ENCODE measurements at places on chromosomes 2 and 18.

DNA sequence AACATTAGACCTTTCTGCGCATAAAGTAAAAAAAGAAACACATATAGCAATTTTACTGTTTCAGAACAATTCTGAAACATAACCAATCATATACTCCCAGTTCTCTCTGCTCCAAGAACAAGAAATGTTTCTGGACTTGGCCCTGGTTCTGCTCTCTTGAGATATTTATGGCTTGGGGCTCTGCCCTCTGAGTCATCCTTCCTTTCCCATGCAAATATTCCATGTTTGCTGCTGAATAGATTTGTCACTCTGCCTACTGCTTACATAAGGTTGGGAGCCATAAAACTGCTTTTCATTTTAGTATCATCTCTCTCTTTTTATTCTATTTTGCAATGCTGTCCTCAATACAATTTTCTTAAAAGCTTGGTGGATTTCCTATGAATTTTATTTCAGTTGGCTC lies 499.6 kb upstream of the ACVR2A start:
- no peak for DNase-seq

DNA sequence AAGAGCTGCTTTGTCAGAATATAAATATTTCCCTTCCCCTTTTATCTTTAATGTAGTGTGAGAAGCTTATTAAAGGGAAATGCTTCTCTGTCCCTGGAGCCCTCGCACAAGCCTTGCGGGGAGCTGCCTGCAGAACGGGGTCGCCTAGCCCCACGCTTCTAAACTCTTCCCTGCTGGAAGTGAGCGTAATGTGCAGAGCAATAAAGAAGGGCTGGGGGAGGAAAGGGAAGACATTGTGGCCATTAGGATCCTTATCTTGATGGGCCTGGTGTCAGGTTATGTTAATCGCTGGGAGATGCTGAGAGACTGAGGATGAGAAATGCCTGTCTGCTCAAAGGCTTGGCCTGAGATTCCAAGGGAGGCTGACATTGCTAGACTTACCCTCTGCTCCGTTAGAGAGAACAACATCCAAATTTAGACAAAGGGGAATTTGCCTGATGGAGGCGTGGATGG lies 18.9 kb upstream of the FZD7 start:
- no peak for DNase-seq

GRCh38 chr2:185433824-185434223 lies 304.8 kb upstream of the FSIP2 start:
- DNase-seq, result no peak

- DNase-seq, result no peak
Measured at GRCh38 chr2:3876685-3877084, 173.3 kb downstream of the DCDC2C start.

DNA sequence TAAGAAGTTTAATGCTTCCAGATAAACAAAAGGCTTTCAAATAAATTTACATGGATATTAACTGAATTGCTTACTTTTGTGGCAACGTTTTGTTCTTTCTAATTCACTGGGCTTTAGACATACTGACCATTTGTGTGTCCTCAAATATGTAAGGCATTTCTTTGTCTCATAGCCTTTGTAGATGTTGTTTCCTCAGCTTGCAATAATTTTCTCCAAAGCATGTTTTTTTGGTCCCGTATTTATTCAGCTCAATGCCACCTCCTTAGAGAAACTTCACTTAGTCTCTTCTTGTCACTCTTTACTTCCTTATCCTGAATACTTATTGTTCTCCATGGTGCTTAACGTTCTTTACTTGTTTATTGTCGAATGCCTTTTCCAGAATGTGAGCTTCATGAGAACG lies 98.5 kb downstream of the NUP35 start:
- no peak for DNase-seq

- no peak for DNase-seq
Measured at GRCh38 chr2:211396815-211397214, 840.4 kb downstream of the CPS1 start.

GRCh38 chr2:68698567-68699377 lies 35.8 kb upstream of the ARHGAP25 start:
- no peak for DNase-seq

GRCh38 chr2:105179469-105180372 lies 61.8 kb upstream of the GPR45 start:
- DNase-seq, result no peak

GRCh38 chr2:95346231-95346737 lies 49.1 kb downstream of the KCNIP3 start:
- DNase-seq, result no peak

- DNase-seq, result no peak
Measured at GRCh38 chr2:191693166-191693565, 15.2 kb downstream of the NABP1 start.

GRCh38 chr2:44933434-44933951 lies 8.0 kb upstream of the SIX3 start:
- no peak for DNase-seq

- DNase-seq, result no peak
Measured at GRCh38 chr2:232299084-232299483, 79.5 kb upstream of the ALPP start.

DNA sequence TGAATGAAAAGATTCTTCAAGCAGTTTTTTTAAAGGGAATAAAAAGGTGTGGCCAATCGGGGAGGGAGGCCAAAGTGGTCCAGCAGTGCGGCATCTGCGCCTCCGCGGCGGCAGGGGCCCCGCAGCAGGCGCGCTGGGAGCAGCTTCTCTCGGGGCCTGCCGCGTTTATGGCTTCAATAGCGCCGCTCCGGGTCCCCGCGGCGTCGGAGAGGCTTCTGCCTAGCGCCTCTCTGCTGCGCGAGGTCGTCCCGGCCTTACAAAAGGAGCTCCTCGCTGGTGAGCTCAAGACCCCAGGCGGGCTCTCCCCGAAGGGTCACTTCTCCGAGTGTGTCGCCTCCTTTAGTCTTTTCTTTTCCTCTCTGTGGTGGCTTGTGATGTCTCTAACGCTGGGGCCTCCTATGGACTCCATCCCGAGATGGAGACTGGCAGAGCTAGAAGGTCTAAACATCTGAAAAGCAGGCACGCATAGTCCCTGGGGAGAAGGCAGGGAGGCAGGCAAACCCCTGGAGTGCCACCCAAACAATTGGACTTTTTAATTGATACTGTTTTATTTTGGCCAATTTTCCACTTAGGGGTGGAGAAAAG lies 67.1 kb downstream of the SUMO1 start:
- no peak for DNase-seq

GRCh38 chr2:95068256-95068655 lies 42.7 kb downstream of the MAL start:
- DNase-seq, result no peak

- DNase-seq, result no peak
Measured at GRCh38 chr18:14179306-14179705, 47.1 kb upstream of the ZNF519 start.

DNA sequence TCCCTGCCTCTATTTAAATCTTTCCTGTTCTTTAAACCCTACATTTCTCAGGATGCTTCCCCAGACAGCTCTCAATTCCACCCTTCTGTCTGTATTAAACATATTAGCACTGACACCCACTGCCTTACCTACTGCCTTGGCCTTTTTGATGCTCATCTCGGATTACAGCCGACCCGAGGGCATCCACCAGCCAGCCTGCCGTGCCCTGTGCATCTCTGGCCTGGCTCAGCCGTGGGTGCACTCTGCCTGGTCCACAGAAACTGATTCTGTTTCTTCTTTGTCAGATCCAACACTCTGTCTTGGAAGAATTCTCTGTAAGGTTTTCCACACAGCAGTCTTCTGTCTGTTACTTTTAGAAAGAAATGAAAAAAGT lies 27.2 kb downstream of the TANC1 start:
- DNase-seq, result no peak

- DNase-seq, result no peak
Measured at GRCh38 chr2:240649331-240649730, 24.1 kb downstream of the GPR35 start.

DNA sequence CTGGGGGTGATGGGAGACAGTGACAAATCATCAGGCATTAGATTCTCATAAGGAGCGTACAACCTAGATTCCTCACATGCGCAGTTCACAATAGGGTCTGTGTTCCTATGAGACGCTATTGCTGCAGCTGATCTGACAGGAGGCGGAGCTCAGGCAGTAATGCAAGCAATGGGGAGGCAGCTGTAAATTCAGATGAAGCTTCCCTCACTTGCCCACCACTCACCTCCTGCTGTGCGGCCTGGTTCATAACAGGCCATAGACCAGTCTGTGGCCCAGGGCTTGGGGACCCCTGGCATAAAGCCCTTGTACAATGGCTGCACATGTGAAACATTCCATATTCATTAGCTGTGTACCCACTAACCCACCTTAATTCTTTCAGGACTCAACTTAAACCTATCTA lies 18.0 kb downstream of the NMUR1 start:
- DNase-seq, result no peak
